ENCODE measurements at places on chromosomes 13 and 19.

GRCh38 chr13:112113348-112113747, 46.4 kb downstream of the SOX1 start:
- no peak for DNase-seq

- no peak for DNase-seq
Observed at GRCh38 chr13:25630329-25630900, 258.6 kb downstream of the ATP8A2 start.

GRCh38 chr13:40043764-40044163, 388.3 kb downstream of the COG6 start:
- DNase-seq = no peak

DNA sequence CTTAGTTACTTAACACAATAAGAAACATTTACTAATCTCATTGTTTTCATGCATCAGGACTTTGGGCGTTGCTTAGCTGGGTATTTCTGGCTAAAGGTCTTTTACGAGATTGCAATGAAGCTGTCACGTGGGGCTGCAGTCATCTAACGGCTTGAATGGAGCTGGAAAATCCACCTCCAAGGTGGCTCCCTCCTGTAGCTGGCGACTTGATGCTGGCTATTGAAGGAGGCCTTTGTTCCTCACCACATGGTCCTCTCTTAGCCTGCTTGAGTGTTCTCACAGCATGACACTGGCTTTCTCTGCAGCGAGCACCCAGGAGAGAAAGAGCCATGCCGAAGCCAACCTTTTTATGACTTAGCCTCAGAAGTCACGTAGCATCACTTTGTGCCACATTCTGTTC, 92.0 kb downstream of the NHLRC3 start:
- no peak for DNase-seq

DNA sequence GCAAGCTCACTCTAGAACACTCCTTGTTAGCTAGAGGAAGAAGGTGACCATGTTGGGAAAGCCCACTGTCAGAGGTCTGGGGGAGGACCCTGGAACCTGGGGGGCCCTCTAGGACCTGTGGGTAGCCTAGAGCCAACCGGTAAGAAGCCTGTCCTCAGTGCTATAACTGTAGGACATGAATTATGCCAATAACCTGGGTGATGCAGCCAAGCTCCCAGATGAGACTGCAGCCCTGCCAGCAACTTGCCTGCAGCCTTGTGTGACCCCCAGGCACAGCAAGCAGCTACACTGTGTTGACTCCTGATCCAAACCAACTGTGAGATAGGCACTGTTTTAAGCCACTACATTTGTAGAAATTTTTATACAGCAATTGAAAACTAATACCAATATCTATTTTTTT, 122.3 kb downstream of the MIPEP start:
- DNase-seq = no peak

DNA sequence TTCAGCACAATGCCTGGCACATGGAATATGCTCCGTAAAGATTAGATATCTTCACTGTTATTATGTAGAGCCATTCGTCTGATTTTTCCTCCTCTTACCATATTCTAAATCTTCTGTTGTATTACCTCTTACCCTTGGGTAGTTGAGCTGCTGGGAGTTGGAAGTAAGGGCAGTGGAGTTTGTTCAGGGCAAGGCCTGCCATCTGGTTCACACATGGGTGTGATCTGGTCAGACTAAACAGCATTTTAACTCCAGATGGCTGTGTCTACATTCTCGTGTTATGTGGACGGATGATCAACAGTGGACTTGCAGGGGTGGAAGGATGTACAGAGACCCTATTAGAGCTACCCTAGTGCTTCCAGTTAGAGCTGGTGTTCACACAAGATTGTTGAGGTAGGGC, 164.9 kb downstream of the ZIC5 start:
- DNase-seq = no peak

DNA sequence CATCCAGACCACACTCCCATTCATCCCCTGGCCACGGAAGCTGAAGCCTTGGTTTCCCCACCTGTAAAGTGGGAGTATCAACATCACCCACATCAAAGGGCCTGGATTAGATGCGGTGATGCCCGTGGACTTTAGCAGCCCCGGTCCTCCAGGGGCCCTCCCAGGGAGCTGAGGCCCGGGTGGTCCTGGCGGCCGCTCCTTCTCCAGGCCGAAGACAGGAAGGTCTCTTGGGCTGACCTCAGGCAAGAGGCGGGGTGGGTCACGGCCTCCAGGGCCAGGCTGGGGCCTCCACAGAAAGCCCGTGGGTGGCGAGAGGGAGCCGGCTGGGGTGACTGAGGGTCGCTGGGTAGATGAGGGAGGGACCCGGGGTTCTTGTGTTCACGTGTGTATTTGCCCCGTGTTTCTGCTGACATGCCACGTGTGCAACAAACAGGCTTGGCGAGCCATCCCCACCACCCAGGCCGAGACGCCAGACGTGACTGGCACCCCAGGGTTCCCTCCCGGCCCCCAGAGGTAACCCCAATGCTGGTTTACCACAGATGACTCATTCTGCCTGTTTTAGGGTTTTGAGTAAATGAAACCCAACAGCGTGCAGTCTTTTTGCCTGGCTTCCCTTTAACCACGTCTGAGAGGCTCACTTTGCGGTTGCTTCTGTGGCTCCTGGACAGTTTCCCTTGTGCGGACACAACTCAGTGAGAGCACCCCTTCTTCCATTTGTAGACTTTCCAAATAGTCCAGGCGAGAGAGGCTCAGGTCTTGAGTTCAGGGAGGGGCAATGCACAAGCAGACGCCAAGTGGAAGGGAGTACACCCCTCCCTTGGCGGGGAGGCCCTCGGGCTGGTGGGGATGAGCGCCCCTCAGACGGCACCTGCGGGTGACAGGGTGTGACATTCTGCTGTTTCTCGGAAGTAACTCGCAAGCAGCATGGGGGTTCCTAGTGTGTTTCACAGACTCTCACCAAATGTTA, 42.9 kb downstream of the C13orf46 start:
- no peak for DNase-seq

Data from muscle of arm (tissue), 14 donors.